Stimulated activated CD4-positive, alpha-beta T cell treated with anti-CD3 and anti-CD28 coated beads, Interleukin-1b, Interleukin-23, amount 100 ng/mL, for 1 hour (primary cell): ENCODE measurements at places on chromosomes 16 and 17.

GRCh38 chr17:12349297-12349696 lies 316.4 kb upstream of the MYOCD start:
- DNase-seq, result no peak

DNA sequence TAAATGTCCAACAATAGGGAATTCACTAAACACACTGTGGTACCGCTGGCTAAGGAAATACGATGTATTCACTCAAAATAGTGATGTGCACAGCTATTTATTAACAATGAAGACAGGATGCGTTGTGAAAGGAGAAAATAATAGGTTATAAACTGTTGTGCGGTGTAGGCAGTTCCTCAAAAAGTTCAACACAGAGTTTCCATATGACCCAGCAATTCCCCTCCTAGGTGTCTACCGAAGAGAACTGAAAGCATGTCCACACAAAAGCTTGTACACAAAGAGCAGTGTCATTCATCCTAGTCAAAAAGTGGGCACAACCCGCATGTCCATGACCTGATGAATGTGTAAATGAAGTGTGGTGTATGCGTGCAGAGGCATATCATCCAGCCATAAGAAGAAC lies 1.2 kb upstream of the CES1 start:
- no peak for DNase-seq

- no peak for DNase-seq
These were observed 33.9 kb downstream of the ANKRD11 start for GRCh38 chr16:89456419-89456959.

DNA sequence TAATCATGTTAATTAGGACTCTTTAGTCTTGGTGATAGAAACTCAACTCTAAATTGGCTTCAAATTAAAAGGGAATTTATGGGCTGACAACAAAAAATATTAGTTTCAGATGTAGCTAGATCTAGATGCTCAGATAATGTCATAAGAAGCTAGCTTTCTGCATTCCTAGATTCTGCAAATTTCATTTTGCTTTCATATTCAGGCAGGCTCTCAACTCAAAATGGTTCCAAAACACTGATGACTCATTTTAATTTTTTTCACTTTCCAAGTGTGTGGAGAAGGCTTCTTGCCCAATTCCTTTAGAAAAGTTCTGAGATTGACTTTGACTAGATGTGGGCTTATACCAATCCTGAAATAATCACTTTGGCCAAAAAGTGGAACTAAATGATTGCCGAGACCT lies 236.7 kb upstream of the GOT2 start:
- DNase-seq, result no peak

DNA sequence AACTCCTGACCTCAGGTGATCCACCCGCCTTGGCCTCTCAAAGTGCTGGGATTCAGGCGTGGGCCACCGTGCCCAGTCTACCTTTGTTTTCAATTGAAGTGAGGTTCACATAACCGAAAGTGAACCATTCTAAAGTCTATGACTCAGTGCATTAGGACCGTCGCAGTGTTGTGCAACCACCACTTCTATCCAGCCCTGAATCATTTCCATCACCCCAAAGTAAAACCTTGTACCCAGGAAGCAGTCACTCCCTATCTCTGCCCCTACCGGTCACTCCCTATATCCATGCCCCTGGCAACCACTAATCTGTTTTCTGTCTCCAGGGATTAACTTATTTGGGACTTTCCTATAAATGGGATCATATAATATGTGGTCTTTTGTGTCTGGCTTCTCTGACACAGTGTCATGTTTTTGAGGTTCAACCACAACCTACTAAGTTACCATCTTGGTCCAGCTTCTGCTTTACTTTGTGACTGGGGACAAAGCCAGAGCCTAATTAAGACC lies 28.3 kb upstream of the CDC42EP4 start:
- DNase-seq, result no peak

DNA sequence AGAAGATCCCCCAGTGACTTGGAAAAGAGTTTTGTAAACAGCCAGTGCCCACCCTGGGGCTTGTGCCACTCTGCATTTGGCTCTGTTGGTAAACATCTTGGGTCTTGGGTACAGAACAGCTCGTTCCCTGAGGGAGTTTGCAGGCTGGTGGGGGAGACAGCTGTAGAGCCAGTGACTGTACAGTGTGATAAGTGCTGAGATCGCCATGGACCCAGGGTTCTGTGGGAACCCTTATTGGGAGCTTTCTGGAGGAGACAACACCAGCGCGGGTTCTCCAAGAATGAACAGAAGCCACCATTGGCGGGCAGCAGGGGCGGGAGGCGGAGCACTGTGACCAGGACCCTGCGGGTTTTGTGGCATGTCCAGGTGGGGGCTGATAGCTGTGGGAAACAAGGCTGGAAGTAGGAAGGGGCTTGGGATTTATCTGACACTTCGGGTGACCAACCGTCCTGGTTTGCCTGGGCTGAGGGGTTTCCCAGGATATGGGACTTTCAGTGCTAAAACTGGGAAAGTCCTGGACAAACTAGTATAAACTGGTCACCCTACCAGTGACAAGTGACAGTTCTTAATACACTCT lies 2.9 kb downstream of the CLEC16A start:
- no peak for DNase-seq

DNA sequence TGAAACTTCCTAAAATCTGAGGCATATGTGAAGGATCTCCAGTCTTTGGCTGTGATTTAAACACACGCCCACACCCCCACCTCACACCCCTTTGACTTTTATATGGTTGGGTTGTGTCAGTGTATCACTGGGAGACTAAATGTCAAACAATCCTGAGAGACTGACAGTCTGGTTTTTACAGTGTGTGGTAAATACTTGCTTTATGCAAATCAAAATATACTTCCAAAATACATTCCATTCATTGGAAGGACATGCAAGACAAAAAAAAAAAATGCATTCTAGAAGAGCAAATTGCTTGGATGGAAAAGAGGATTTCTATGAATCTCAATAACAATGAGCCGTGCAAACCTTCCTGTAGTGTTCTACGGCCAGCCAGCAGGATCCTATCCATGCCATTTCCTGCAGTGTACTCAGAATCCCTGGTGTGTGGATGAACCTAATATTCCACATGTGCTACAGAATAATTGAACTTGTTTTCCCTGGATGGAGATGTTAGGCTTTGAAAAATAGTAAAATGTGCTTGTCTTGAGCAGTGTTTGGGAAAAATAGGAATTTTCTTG lies 602.1 kb upstream of the GOT2 start:
- no peak for DNase-seq

GRCh38 chr17:3690094-3690715 lies 5.8 kb downstream of the P2RX5 start:
- no peak for DNase-seq

DNA sequence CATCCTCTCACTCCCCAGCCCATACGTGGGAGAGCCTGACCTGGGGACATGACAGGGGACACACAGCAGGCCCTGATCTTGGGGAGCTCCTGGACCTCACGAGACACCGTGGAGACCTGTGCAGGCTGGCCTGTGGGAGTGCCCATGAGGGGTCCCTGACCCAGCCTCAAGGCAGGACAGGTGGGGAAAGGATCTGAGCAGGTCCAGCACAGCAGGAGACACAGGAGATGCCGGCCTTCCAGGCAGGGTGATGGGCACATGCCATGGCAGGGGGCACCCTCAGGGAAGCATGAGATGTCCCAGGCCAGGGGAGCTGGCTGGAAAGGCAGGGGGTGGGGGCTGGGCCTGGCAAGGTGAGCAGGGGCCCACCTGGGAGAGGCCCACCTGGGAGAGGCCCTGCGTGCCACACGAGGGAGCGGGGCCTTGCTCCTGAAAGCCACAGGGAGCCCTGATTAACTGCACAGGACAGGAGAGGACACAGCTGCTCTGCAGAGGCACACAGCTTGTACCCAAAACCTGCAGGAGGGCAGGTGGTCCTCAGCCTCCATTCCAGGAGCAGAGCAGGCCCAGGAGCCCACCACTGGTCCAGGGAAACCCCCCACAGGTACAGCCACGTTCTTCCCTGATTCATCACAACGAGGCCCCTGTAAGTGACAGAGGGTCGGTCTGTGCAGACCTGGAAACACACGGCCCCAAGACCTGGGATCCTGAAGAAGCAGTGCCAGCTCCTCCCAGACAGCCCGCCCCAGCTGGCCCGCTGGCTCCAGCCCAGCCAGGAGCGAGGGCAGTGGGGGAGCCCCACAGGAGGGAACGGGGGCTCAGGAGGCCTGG lies 26.6 kb upstream of the KRT17 start:
- DNase-seq, result no peak

DNA sequence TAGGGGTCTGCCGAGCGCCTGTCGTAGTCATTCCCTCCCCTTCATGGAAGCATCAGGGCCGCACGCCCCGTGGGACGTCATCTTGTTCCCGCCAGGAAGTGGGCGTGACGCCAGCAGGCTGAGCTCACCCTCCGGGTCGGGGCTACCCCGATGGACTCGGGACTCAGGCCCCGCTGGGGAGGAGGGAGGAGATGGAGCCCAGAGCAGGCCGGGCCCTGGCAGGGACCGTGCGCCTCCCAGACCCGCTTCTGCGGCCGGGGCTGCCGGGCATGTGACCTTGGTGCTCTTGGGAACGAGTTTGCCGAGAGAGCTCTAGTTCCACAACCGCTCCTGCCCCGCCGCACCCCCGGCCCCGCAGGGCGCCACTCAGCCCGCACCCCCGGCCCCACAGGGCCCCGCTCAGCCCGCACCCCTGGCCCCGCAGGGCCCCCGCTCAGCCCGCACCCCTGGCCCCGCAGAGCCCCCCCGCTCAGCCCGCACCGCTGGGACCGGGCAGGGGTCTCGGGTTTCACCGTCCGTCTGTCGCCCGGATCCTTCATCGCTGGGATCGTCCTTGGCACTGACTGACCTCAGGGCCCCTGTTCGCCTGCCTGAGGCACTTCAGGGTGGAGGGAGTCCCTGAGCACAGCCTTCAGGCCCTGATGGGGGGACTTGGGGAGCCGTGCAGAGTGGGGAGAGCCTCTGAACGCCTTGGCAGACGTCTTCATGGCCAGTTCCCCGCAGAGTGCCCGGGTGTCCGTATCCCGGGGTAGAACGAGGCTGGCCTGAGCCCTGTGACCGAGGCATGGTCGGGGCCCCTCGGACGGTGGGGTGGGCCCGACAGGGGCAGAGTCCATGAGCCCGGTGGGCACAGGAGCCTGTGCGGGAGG lies 5.8 kb downstream of the CACNA1H start:
- no peak for DNase-seq

DNA sequence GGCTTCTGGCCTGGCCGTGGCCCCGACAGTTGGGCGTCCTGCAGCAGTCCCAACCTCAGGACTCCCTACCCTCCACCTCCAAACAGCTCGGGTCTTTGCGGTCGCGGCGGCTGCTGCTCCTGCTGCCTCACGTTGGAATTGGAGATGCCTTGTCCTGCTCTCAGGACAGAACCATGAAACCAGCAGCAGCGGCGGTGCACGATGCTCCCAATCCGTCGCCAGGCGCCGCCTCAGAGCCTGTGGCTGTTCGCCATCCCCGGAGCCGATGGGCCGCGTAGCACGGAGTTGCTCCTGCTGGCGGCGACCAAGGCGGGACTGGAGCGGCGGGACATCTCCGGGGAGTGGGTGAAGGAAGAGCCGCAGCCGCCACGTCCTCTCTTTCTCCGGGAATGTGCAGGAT lies 1965.9 kb downstream of the TP53TG3F start:
- no peak for DNase-seq

DNA sequence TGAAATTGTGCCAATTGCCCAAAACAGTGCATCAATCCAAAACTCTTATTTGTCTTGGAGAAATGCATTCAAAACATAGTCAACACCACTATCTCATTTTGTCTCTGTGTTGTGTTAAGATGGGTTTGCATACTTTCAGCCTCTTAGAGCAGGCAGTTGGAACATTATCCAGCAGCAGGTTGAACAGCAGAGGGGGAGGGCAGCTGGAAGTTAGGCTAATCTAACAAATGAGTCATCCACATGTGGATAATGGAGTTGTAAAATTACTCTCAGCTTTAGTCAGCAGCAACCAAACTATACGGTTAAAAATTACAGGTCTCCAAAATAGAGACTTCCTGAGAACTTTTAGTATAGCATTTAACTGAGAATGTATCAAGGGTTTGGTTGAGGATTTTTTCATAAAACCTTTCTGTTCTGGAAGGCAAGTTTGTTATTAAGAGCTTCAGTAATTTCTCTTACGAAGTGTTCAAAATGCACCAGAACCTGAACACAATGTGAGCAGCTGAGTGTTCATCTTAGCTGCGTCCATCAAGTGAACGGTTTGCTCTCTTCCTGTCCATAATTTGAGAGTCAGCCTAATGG lies 46.3 kb downstream of the PRKCA start:
- no peak for DNase-seq

DNA sequence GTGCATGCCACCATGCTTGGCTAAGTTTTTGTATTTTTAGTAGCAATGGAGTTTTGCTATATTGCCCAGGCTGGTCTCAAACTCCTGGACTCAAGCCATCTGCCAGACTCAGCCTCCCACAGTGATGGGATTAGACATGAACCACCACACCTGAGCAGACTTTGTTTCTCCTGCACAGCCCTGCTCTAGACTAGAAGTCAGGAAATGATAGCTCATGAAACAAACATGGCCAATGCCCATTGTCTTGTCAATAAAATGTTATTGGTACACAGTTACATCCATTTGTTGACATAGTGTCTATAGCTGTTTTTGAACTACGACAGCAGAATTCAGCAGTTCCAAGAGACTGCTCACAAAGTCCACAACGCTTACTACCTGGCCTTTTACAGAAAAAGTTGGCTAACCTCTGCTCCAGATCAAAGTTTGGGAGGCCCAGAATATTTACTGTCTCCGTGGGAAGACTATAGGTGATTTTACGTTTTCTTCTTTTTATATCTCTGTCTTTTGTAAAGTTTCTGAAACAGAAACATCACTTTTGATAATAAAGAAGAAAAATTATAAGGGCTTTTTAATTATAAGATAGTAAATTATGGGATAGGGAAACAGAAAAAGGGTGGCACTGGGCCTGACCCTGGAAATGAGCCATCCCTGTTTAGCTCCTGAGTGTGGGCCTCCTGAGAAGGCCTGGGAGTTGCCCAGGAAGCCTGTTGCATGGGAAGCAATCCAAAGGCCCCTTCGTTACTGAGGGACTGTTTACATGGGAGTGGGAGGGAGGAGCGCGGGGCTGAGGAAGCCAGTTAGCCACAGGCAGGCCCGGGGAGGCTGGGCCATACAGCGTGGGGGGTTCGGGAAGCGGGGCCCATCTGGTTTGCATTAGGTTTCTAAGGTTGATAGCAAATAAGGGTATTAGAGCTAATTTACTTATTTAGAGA lies 201.5 kb downstream of the IRF8 start:
- DNase-seq, result no peak

- DNase-seq, result peak; percentile 72
These were observed 4.5 kb downstream of the ARHGAP27 start for GRCh38 chr17:45428050-45428617.

DNA sequence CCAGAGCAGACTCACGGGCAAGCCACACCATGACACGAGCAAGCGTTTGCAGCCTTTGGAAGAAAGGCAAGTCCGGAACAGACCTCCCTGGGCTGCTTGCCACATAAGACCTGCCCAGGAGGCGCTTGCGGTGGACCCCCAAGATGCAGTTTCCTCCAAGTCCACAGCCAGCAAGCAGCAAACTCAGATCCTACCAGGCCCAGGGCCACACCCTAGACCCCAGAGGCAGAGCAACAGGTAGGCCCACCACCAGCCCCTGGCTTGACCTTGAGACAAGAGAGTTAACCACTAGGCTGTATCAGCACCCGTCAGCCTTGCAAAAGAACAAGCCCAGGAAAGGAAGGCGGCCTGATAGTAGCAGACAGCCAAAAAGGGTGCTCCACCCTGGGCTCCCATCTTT lies 2.3 kb downstream of the FAAP100 start:
- DNase-seq, result no peak
